Muscle of arm (tissue), 14 donors: ENCODE measurements at places on chromosomes 13 and 19. TPM values are rescaled to one million over a fixed set of nuclear protein-coding genes. Genes with fewer than 3 reads are reported as not detected.

DNA sequence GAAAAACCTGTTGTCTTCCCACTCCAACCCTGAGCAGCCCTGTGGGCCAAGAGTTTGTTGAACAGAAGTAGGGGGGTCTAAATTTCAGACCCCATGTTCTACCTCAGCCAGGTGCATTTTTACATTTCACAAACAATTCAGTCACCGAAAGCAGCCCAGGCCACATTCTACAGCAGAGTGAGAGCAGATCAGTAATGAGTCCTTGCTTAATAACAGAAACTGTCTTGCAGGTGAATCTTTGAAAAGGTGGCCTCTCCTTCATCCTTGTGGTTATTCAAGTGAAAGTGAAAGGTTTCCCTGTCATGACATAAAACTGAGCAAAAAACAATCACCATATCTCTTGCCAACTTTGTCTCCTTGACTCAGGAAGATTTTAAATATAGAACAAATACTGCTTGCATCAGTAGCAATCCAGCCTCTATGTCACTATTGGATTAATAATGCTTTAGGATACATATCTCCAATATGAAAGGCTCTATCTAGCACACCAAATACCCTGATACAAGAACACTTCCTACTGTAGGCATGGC is 670.2 kb downstream of the DIAPH3 start:
- DNase-seq, result no peak

- DNase-seq, result no peak
Observed at GRCh38 chr19:4596033-4596904, 36.8 kb upstream of the SEMA6B start.

- no peak for DNase-seq
Observed at GRCh38 chr19:15109768-15110417, 2.7 kb downstream of the SYDE1 start.

Gene FBXW9
- 2.4 TPM for polyA plus RNA-seq

Gene UGGT2
- polyA plus RNA-seq, result not detected

Gene ZNF491
- polyA plus RNA-seq, result 4.3 TPM
